ENCODE measurements at places on chromosomes 1 and 21.

- DNase-seq: no peak
Observed at GRCh38 chr21:25837533-25838265, 102.9 kb downstream of the GABPA start.

DNA sequence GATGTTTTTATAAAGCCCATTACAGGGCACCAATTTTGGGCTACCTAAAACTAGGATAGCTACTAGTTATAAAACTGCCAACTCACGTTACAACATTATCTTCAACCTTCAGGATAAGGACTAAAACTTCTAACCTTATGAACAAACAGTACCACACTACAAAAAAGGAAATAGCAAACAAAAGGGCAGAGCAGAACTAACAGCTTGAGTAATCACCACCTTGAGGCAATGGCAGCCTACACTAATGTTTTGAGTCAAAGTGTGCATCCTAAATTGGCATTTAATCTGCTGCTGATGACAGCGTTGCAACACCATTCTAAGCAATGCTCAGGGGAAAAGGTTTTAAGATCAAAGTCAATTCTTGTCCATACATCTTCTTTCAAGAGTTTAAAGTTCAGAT is 27.2 kb downstream of the PTP4A2 start:
- DNase-seq: no peak

DNA sequence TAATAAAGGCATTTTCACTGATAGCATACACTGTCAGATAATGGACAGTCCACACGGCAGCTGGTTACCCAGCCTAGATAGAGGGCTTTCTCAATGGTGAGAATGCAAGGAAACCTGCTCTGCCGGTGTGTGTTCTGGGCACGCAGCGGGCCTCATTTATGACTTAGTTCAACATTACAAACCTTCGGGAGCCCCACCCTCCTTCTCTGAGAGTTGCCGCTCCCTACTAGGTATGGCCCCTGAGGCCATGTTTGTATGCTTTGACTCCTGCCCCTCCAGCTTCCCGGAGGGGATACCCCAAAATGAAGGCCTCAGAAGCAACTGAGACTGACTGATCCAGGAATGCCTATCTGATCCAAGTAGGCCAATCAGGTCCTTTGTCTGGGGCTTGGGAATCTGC is 17.2 kb upstream of the FABP3 start:
- no peak for DNase-seq

- no peak for DNase-seq
Observed at GRCh38 chr1:113416496-113416895, 26.2 kb downstream of the MAGI3 start.
